Stimulated activated CD8-positive, alpha-beta memory T cell treated with anti-CD3 and anti-CD28 coated beads, Interleukin-15, amount 100 ng/mL, for 4 hours (primary cell): ENCODE measurements at places on chromosomes 1 and 21.
A peak's percentile ranks its signal among the peaks of the same experiment; 100 is the strongest.

DNA sequence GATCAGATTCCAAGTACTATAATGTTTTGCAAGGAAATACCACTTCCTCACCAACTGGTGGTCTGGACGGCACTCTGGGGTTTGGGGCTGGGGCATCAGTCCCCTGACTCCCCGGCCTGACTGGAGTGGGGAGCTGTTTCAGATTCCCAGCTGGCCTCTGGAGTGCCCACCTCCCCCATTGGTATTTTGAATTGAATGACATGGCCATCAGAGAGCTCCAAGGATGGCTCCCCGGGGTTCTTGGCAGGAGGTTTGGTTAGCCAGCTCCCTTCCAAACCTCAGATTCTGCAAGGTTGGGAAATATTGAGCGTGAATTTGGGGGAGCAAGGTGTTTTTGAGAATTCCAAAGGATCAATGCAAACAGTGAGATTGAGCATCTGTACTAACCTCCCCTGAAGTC, 2.2 kb upstream of the INAVA start:
- no peak for DNase-seq

DNA sequence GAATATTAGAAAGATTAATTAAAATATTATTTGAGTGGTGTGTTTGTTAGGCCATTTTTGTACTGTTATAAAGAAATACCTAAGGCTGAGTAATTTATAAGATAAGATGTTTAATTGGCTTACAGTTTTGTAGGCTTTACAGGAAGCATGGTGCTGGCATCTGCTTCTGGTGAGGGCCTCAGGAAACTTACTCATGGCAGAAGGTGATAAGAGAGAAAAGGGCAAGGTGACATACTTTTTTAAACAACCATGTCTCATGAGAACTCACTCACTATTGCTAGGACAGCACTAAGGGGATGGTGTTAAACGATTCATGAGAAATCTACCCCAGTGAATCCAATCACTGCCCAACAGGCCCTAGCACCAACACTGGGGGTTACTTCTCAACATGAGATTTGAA, 56.7 kb upstream of the RGS21 start:
- no peak for DNase-seq

DNA sequence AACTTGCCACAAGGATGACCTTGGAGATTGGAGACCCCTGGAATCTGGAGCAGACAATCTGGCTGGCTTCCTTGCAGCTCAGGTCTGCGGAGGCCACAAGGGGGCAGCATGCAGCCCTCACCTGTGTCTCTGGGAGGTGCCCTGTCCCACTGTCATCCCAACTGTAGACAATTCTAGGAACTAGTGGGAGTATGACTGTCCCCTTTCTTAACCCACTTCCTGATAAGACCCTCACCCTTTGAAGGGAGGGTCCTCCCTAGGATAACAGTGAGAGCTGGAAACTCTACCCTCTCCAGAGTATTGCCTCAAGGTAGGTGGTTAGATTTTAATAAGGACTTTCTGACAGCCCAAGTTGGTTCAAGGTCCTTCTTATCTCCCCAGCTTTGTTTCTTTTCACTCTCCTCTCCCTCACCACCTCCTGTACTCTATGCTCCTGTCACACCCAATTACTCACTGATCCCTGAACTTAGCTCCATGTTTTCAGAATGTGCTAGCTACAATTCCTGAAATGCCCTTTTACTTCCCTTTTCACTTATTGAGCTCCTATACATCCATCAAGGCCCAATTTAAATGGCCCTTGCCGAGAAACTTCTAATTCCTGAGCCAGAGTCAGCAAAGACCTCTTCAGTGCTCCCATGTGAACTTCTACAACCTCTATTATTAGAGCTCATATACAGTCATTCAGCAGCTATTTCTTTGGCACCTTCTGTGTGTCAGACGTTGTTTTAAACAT, 9.2 kb upstream of the KCNQ4 start:
- peak; percentile 45 for DNase-seq

GRCh38 chr21:41090981-41091380, 77.0 kb upstream of the BACE2 start:
- DNase-seq: no peak

DNA sequence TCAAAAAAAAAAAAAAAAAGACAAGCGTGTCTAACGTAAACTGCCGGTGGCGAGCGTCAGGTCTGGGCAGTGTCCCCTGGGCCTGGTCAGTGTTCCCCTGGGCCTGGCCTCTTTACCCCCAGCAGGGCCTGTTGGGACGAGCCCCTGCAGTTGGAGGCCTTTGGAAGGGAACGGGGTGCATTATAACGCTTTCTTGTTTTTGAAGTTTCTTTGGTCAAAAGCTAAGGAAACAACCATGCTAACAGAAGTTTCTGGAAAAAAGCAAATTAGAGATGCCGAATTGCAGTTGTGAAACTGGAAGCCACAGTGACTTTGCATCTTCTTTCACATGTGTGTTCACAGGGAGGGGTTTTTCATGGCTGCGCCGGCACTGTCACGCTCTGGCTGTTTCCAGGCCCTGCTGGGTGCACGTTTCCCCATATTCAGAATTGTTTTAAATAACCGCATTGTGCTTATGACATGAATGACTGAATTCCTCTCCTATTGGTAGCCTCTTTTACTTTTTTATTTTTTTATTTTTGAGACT, 16.0 kb downstream of the RRP1 start:
- no peak for DNase-seq

GRCh38 chr1:22351768-22352080, 99.9 kb upstream of the ZBTB40 start:
- no peak for DNase-seq

- no peak for DNase-seq
Measured at GRCh38 chr1:224266105-224266914, 63.7 kb downstream of the NVL start.

GRCh38 chr21:30168086-30168485, 1.5 kb upstream of the CLDN17 start:
- no peak for DNase-seq

DNA sequence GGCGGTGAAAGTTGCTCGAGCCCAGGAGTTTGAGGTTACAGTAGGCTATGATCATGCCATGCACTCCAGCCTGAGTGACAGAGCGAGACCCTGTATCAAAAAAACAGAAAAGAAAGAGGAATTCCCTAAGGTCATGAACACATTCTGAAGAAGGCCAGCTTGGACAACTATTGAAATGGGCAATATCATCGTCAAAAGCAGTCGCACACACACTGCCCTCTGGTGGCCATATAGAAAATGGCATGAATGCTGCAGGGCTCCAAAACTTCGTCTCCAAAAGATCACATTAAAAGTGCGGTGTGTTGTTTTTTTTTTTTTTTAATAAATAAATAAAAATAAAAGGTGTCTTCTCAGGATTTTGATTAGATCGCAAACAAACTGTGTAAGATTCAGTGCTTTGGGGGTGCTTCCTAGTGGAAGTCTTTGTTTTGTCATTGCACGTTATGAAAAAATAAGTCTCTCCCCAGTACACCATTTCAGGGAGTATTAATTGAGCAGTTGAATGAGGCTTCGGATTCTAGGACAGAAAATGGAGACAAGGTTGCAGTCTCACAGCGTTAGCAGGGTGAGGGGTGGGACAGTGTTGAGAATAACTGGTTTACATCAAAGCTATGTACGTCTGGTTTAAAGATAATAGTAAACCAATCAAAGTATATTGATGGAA, 87.5 kb upstream of the FMN2 start:
- DNase-seq: no peak

- no peak for DNase-seq
Measured at GRCh38 chr1:192707978-192708547, 72.1 kb downstream of the RGS13 start.

GRCh38 chr1:55751776-55752175, 536.6 kb upstream of the USP24 start:
- no peak for DNase-seq

DNA sequence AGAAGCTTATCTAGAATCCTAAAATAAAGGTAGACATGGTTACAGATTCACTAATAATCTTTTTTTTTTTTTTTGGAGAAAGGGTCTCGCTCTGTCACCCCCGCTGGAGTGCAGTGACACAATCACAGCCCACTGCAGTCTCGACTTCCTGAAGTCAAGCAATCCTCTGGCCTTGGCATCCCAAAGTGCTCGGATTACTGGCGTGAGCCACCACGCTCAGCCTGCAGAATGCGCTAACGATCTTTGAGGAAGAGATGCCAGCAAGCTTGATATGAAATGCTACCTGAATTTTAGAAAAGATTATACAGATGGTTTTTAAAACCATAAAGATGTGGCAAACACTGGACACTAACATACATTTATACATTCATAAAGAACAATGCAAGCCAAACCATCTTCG, 4.1 kb upstream of the GNPAT start:
- DNase-seq: no peak

- no peak for DNase-seq
Measured at GRCh38 chr1:219566951-219567947, 45.7 kb downstream of the ZC3H11B start.

DNA sequence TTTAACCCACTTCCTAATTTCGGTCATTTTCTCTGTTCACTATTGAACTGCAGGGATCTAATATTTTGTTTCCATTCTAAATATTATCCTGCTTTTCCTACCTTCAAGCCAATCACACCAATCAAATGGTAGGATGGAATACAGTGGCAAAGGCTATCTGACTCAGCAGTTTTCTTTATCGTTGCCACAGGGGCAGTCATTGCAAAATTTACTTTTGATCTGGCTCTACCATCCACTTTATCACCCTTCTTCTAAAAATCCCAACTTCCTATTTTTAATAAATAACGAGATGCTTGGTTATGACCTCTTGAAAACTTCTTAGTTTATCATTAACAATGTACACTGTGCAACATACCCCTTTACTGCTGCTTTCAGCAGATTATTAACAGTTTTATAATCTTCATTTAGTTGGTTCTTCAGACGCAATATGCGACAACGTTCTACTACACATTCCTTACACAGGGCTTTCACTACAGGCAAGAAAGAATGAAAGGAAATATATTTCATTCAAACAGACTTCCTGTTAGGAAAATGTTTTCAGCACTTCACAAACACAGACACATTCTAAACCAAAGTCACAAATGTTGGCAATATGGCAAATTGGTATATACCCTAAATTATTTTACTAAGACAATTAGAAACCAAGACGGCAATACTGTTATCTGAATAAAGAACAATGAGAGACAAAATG, 52.3 kb upstream of the RAP1GAP start:
- no peak for DNase-seq

- no peak for DNase-seq
Measured at GRCh38 chr1:205348554-205349487, 7.9 kb downstream of the KLHDC8A start.

GRCh38 chr1:28259934-28260802, 850 bp downstream of the SESN2 start:
- no peak for DNase-seq

- no peak for DNase-seq
Measured at GRCh38 chr1:181169281-181169865, 80.9 kb downstream of the IER5 start.

- no peak for DNase-seq
Measured at GRCh38 chr1:161031874-161032273, 6.9 kb downstream of the TSTD1 start.

- DNase-seq: no peak
Measured at GRCh38 chr21:45588086-45588825, 46.0 kb upstream of the SLC19A1 start.

DNA sequence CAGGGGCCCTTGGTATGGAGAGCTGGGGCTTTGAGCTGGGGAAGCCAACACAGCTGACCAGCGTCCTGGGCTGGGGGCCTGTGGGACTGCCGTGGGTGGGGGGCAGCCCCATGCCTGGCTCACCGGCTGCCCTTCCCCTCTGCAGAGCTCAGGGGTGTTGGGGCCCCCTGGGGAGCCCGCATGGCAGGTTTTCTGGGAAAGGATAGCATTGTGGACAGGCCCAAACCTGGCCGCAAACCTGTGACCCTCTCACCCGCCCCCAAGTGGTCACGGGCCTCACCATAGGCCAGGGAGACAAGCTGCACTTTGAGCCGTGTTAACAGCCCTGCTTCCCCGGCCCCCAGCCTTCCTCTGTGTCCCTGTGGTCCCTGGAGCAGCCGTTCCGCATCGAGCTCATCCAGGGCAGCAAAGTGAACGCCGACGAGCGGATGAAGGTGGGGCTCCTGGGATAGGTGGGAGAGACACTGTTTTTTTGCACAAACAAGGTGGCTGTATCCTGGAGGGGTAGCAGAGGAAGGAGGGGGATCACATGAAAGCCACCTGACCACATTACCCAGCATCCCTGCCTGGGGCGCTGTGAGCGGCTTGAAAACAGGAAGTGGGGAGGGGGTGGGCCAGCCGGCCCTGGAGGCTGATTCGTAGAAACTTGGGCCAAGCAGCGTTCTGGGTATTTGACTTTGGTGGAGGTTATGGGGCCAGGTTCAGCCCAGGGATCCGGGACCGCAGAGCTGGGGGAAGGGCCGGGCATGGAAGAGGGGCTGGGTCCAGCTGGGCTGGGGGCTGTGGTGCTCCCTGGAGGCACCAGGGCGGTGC, 65.9 kb downstream of the PIK3CD start:
- peak; percentile 70 for DNase-seq

DNA sequence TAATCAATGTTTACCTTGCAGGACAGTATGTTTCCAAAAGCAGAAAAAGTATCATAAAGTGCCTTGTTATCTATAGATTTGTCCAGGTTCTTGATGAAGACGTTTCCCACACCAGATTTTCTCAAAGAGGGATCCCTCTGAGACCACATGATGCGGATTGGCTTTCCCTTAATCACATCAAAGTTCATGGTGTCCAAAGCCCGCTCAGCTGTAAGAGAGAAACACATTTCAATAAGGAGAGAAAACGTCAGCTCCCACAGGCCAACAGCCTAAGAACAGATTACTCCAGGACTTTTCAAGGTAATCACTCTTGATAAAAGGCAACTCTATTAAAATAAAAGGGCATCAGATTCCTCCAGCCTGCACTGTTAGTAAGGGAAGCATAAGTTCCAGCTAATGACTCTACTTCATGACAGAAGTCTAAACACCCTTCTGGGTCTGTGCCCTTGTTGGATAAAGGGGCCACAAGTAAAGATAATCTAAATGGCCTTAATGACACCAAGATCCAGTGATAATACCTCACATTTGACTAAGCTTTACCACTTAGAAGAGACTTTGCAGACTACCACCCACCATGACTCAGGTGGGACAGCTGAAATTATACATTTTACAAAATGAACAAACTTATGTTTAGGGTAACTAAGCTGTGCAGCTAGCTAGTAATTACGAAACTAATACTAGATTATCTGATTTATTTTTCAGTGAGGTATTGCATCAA, 4.1 kb downstream of the PABPC4 start:
- DNase-seq: no peak
